ENCODE measurements at places on chromosomes 2 and 18.

GRCh38 chr18:26764177-26764576, 101.3 kb downstream of the AQP4 start:
- no peak for DNase-seq

- DNase-seq, result no peak
Measured at GRCh38 chr2:224820283-224820991, 104.3 kb upstream of the CCDC195 start.

- no peak for DNase-seq
Measured at GRCh38 chr18:50186385-50186784, 8.6 kb downstream of the MYO5B start.

DNA sequence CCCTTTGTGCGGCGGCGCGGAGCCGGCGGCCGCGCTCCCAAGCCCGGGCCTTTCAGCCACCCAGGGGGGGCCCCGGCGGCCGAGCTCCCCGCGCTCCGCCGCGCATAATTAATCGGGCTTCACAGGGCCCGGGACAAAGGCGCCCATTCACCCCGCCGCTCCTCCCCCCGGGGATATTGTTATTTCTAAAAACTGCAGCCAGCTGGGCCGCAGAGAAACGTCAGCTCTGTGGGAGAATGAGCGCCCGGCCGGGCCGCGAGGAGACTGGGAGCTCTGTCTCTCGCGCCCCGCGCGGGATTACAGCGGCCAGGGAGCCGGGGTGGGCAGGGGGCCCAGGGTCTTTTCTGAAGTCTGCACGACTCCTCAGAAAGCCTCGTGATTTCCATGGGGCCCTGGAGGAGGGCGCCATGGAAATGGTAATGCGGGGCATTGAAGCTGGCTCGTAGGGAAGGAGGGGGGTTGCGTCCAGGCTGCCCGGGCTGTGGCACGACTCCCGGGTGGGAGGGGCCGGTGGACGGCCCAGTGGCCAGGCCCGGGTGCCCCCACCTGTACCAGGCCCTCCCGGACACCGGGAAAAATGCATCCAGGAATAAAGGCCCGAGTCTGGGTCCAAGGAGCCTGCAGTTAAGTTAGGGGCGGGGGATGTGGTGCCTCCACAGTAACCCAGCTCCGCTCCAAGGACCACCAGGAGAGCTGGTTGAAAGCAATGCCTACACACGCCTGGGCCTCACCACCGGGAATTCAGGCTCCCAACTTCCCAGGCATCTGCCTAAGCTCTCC, 125.3 kb downstream of the ZFP36L2 start:
- DNase-seq, result no peak

DNA sequence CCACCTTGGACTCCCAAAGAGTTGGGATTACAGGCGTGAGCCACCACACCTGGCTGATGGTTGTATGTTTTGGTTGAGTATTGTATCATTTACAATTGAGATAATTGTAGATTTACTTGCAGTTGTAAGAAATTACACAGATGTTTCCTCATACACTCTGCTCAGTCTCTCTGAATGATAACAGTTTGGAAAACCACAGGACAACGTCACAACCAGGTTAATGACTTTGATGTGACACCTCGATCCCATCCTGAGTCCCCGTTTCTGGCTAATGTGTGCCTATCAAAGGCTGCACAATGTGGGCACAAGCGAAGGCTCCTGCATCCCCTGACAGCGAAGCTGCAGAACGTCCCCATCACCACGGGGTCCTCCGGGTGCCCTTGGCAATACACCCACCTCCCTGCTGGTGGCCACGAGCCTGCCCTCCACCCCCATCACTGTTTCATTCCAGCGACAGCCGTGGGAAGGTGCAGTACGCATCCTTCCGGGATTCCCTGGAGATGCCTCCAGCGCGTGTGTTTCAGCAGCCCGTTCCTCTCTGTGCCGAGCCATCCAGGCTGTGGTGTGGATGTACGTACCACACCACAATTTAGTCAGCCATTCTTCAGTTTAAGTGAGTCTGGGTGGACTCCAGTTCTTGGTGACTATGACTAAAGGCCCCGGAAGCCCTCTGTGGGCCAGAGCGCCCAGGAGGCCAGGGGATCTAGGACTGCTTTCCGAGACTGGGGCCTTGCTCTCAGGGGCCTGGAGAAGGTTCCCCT, 4.3 kb upstream of the PDCD1 start:
- DNase-seq, result no peak

DNA sequence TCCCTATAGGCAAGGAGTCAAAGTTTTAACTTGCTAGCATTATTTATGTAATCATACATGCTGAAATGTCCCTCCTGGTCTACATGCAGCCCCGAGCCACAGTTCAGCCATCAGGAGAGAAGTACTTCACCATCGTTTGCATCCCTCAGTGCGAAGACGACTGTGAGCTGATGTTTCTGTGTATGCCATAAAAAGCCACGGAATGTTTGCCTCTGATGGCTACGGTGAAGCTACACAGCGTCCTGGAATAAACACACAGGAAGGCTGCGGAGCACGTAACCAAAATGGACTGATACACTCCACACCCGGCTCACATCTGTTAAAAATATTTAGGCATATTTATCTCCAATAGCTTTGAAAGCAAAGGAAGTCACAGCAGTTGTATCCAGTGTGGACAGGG, 4.3 kb upstream of the SALL3 start:
- DNase-seq, result no peak

GRCh38 chr2:182866461-182867406, at the start of gene FRZB:
TSS of gene FRZB (minus strand) at chr2:182866637. CDS start at chr2:182866552, 85 bp downstream.
- no peak for DNase-seq

DNA sequence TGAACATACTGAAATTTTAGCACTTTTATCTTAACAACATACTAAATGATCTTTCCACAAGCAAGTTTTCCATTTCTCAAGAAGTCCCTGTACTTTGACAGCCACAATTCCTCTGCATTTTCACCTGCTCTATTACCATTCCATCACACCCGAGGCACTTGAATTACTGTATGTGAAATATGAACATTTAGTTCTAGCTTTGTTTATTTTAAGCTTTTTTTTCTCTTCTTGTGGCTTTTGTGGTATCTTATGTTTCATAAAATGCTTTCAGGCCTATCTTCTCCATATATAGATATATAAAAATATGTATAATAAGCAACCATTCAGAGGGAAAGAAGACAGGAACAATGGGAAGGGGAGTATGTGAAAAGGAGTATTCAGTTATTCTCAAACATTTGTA, 693.9 kb downstream of the SATB2 start:
- DNase-seq, result no peak

- DNase-seq, result peak; percentile 38
Measured at GRCh38 chr2:174748948-174749347, 15.3 kb downstream of the CHRNA1 start.

GRCh38 chr2:29983308-29983707, 61.9 kb upstream of the ALK start:
- no peak for DNase-seq

GRCh38 chr18:75754433-75754832, 326.9 kb upstream of the SMIM21 start:
- no peak for DNase-seq

DNA sequence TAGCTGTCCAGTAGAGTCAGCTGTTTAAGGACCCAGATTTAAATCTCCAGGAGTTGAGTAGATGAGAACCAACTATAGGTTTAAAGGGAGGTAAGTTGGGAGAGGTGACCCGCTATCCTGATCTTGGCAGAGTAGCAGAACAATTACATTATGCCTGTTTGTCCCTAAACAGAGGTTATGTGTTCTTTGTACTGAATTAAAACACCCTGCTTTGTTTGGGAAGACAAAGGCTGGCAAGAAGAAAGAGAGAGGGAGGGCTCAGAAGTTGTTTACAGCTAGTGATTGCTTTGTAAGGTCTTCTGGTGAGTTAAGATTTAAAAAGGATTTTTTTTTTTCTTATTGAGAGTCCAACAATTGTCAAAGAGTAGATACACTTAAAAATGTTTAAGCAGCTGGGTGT, 37.3 kb downstream of the USP14 start:
- DNase-seq, result no peak

GRCh38 chr2:46270384-46270783, 26.8 kb upstream of the EPAS1 start:
- DNase-seq, result no peak

GRCh38 chr2:49037197-49037596, 117.1 kb downstream of the FSHR start:
- DNase-seq, result no peak

- no peak for DNase-seq
Measured at GRCh38 chr2:41000374-41000773, 548.5 kb upstream of the SLC8A1 start.

- DNase-seq, result no peak
Measured at GRCh38 chr2:10629819-10630532, 59.8 kb downstream of the NOL10 start.

- no peak for DNase-seq
Measured at GRCh38 chr18:65946777-65947176, 196.0 kb downstream of the CDH7 start.

- DNase-seq, result no peak
Measured at GRCh38 chr2:101658387-101658786, 39.1 kb upstream of the MAP4K4 start.

- no peak for DNase-seq
Measured at GRCh38 chr2:46876741-46877384, 38.7 kb downstream of the MCFD2 start.

- DNase-seq, result no peak
Measured at GRCh38 chr2:43000242-43001054, 208.1 kb upstream of the HAAO start.

DNA sequence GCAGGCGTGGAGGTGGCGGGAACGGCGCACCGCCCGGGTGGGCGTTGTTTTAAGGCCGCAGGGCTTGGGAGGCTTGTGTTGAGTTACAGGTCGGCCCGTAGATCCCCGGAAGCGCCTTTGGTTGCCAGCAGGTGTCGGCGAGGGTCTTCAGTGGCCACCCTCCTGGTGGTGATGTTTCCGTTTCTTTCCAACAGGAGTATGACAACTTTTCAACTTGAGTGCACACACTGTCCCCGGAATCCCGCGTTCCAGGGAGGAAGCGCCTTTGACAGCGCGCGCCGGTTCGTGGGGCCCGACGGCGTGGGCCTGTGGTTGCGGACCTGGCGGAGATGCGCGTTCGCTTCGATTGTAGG, 1.0 kb upstream of the HDAC4 start:
- peak; percentile 37 for DNase-seq

DNA sequence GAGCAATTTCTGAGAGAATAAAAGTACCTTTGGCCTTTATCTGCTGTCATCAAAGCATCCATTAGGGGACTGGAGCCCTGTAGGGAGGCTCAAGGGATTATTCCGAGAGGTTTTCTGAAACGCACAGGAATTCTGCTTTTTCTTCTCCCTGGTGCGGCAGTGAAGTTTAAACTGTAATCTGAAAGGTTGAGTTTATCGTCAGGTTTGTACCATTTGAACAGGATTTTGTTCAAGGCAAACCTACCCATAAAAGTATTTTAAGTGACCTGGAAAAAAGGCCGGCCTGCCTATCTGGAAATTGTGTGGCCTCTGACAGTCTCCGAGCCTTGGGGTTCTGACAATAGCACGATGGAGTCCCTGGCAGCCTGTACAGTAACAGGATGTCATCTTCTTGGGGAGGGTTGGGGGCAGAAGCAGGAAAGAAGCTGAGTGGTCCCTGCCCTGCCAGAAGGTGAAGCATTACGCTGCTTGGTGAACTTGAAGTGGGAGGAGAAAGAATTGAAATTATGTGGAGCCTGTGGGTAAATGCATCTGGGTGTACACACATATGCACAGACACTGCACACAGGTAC, 272.0 kb downstream of the CYRIA start:
- no peak for DNase-seq

GRCh38 chr2:124609667-124610066, 584.6 kb downstream of the CNTNAP5 start:
- DNase-seq, result no peak

- no peak for DNase-seq
Measured at GRCh38 chr2:237278568-237278967, 135.4 kb downstream of the COL6A3 start.

DNA sequence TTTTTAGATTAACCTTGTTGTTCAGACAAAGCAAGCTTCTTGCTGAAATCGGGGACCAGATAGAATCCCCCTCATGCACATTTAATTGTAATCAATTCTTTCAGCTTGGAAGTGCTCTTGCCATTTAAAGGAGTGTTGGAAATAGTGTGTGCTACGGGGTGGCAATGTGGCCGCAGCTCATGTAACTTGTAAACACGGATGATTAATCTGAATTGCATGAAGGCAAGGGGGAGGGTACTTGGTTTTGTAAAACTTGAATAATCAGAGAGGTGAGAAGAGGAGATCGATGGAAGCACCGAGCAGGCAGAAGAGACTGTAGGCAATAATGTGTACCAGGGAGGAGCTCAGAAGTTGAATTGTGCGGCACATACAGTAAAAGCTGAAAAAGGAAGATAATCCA, 273.5 kb downstream of the PTGR3 start:
- no peak for DNase-seq

DNA sequence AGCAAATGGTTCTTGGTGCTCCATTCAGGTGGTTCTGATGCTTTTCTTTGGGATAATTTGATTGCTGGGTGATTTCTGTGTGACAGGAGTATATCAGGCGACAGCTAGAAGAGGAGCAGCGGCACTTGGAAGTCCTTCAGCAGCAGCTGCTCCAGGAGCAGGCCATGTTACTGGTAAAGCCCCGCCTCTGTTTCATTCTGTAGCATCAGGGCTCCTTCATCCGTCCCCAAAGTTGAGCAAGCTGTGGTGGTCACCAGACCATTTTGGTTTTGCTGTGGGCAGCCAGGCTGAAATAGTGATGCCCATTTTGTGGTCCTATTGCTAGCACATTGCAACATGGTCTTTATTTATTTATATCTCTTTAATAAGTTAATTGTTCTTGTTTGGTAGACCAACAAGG, 132.8 kb upstream of the IL1R2 start:
- DNase-seq, result no peak

- DNase-seq, result no peak
Measured at GRCh38 chr18:36527740-36528455, 230.4 kb downstream of the FHOD3 start.

DNA sequence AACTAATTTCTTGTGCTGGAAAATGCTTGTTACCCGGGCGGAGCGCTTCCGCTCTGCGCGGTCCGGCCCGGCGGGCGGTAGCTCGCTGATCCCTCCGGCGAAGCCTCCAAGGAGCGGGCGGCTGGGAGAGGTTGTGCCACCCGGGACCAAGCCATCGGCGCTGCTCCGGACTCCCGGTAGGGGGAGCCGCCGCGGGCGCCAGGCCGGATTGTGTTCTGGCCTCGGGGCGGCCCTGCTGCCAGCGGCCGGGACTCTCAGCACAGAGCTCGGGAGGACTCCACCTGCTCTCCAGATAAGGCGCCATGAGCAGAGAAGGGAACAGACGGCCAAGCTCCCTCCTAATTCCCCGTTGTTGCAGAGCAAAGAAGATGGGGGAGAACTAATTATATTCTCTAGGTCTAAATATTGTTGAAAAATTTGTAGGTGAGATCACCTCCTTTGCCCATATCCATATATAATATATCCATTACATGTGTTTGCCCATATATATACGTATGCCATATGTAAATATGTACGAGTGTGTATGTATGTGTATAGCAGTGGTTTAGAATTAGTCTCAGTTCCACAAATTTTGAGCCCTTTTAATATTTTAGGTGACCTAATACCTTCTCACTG, 13.8 kb upstream of the SATB2 start:
- no peak for DNase-seq

DNA sequence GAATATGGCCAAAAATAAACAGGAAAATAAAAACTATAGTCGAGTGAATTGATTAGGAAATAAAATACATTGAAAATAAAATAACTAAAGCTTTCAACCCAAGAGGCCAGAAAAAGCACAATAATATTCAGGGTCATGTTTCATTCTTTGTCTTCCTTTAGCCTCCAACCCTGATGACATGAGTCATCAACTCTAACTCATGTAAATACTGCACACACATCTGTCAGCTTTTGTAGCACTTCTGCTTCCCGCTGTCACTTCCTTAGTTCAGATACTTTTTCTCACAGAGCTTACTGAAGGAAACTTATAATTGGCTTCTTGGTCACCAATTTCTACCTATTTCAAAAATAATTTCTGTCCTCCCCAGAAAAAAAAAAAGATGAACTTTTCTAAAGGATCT, 112.8 kb downstream of the UPP2 start:
- no peak for DNase-seq

Measured in stimulated activated CD8-positive, alpha-beta memory T cell treated with anti-CD3 and anti-CD28 coated beads, Interleukin-2, amount 100 ng/mL, for 48 hours (primary cell).